ENCODE measurements at places on chromosomes 6 and 20.
A peak's percentile ranks its signal among the peaks of the same experiment; 100 is the strongest.

- peak overlapping the region; percentile 86 for H3K27ac ChIP-seq
- peaks cover 82% of the 10 kb centered on the region for H3K27me3 ChIP-seq
- H3K4me1 ChIP-seq = peaks cover 18% of the 10 kb centered on the region
- DNase-seq = no peak
These were observed 933 bp upstream of the ADGRB3 start for GRCh38 chr6:68633972-68634725.

GRCh38 chr6:51394061-51394460, 575.4 kb downstream of the TFAP2B start:
- no peak overlapping the region for H3K4me3 ChIP-seq
- H3K36me3 ChIP-seq = no peaks in the 10 kb centered on the region
- DNase-seq = no peak
- no peak overlapping the region for H3K27ac ChIP-seq
- H3K4me1 ChIP-seq = peaks cover 11% of the 10 kb centered on the region

- H3K4me3 ChIP-seq = no peak overlapping the region
- no peaks in the 10 kb centered on the region for H3K27me3 ChIP-seq
- DNase-seq = no peak
- H3K4me1 ChIP-seq = no peaks in the 10 kb centered on the region
These were observed 34.0 kb downstream of the KIAA1755 start for GRCh38 chr20:38226553-38226952.

- no peak overlapping the region for H3K27ac ChIP-seq
- H3K4me1 ChIP-seq = peaks cover 8% of the 10 kb centered on the region
- no peaks in the 10 kb centered on the region for H3K36me3 ChIP-seq
- no peak overlapping the region for H3K4me3 ChIP-seq
These were observed 8.3 kb upstream of the WFDC2 start for GRCh38 chr20:45461225-45461624.

DNA sequence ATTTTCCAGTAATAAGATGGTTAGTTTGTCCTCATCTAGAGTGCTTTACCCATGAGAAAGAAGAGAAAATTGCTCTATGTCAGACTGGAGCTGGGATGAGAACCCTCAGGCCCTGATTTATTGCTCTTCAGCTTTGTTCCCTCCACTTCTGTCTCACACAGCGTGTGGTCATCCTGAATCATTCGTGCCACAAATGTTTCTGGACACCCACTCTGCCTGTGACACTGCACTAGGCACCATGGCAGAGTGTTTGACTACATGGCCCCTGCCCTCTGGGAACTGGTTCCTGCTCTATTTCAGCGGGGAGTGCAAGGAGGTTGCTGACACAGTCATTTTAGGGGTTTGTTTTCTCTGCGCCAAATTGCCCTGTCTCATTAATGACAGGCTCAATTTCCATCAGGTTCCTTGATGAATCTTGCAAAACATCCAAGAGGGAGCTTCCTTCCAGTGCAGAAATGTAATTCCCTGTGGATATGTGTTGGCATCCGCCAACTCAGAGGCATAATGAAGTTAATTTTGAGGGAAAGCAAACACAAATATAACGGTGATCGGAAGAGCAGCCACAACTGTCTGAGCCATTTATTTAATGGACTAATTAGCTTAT, 207.5 kb downstream of the CLIC5 start:
- no peak for DNase-seq
- H3K27me3 ChIP-seq = peaks cover 4% of the 10 kb centered on the region
- H3K4me3 ChIP-seq = no peak overlapping the region
- H3K27ac ChIP-seq = no peak overlapping the region

DNA sequence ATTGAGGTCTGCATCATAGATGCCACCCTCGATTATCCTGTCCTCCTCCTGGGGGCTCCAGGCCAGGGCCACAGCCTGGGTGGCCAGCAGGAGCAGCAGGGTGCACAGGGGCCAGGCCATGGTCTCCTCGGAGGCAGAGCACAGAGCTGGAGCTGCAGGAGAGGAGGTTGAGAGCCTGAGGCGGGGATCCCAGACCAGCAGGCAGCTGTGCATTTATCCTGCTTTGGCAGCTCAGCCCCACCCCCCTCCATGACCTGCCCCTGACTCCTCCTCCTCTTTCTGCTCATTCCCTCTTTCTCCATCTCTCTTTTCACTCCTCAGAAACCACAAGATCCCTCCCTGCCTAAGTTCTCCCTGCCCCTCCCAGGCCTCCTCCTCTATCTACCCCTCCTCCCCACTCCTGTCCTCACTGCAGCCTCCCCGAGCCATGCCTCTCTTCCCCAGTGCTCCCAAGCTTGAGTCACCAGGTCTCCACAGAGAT, at the start of gene CST2:
Gene CST2 (minus strand): TSS at position 189 of the 481 bp plus-strand sequence. CDS start 69 bp downstream, at position 120.
- no peak for DNase-seq
- no peaks in the 10 kb centered on the region for H3K36me3 ChIP-seq
- H3K4me1 ChIP-seq = peaks cover 10% of the 10 kb centered on the region
- H3K27ac ChIP-seq = no peak within 1 kb of the TSS

- H3K36me3 ChIP-seq = no peaks in the 10 kb centered on the region
- H3K27me3 ChIP-seq = no peaks in the 10 kb centered on the region
- no peaks in the 10 kb centered on the region for H3K4me1 ChIP-seq
- H3K27ac ChIP-seq = no peak overlapping the region
- no peak for DNase-seq
- H3K4me3 ChIP-seq = no peak overlapping the region
These were observed 29.1 kb upstream of the SASH1 start for GRCh38 chr6:148313488-148313887.

GRCh38 chr6:87747646-87748045, 45.6 kb upstream of the AKIRIN2 start:
- H3K4me3 ChIP-seq = no peak overlapping the region
- DNase-seq = no peak
- peaks cover 9% of the 10 kb centered on the region for H3K4me1 ChIP-seq
- no peaks in the 10 kb centered on the region for H3K27me3 ChIP-seq

GRCh38 chr20:1467082-1467354, 369 bp upstream of the NSFL1C start:
- no peak for DNase-seq
- peaks cover 11% of the 10 kb centered on the region for H3K27me3 ChIP-seq
- H3K36me3 ChIP-seq = no peaks in the 10 kb centered on the region
- H3K27ac ChIP-seq = no peak overlapping the region

- no peak for DNase-seq
- H3K36me3 ChIP-seq = no peaks in the 10 kb centered on the region
- peaks cover 21% of the 10 kb centered on the region for H3K4me1 ChIP-seq
- no peak overlapping the region for H3K4me3 ChIP-seq
These were observed 276.0 kb downstream of the TFAP2A start for GRCh38 chr6:10138917-10139316.

DNA sequence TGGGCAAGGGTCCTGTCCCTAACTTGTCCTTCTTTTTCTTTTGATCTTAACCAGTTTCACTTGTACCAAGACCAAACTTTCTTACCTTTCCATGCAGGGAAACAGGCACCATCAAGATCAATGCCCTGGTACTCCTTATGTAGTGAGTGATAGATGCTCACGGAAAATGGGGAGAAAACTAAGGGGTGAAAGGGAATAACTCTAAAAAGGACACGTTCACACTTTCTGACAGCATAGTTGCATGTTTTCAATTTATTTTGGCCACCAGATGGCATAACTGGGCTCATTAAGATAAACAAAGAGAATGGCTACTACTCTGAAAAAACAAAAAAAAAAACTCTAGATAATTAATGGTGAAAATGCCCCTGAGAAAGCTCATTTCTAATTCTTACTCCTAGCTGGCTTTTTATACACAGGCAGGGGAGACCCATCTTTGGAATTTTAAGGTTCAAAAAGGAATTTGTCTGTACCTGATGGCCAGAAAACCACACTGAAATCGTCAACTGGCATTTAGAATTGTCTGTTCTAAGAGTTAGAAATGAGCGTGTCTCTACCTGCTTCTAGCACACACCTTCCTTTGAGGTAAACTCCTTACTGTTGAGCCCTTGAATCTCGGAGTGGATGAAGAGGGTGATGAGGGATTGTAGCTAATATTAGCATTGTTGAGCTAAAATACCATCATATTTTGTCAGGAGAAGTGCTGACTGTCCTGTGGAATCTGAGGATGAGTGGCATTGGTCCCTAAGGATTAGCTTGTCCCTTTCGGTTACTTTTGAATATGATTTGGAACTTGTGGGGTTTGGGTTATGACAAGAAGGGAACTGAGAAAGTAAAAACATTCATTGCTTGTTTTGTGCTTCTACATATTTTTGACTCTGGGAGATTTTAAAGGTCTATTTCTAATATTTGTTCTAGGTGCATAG, 62.2 kb upstream of the DDR1 start:
- no peak overlapping the region for H3K4me3 ChIP-seq
- DNase-seq = no peak
- no peaks in the 10 kb centered on the region for H3K36me3 ChIP-seq
- H3K27ac ChIP-seq = peak overlapping the region; percentile 81

DNA sequence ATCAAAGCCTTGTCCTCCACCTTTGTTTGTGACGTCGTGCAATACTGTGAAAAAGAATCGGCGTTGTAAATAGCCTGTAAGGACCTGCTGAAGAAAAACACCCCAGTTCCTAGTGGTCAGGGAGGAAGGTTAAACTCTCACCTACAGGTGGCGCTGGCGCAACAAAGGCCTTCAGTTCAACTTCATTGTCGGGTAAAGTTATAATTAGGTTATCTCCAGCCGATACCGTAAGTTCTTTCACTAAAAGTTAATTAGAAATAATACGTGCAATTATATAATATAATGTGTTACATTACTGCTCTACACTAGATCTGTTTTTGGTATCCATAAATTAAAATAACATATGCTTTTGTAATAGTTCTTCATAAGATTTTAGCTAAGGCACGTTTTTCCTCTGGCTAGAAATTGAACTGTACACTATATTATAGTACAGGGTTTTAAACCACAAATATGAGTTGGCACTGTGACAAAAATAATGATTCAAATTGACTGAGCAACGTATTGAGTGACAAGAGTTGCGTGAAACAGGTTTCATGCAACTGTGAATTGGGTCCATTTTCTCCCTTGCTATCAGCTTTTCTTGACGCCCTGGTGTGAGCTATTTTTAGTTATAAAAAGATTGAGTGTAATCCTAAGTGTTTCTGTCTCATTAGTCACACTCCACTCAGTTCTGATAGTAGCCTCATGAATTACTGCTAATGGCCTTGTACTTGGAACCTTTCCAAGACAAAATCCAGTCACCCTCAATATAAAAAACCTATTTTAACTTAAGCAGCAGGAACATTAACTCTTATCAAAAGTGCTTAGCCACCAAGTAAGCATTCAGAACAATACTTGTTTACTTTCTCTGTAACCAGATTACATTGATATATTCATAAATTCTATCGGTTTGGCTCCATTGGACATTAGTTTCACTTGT, 62.3 kb downstream of the KIAA0319 start:
- H3K4me1 ChIP-seq = peaks cover 25% of the 10 kb centered on the region
- peak overlapping the region; percentile 2 for H3K4me3 ChIP-seq
- peak overlapping the region; percentile 80 for H3K27ac ChIP-seq
- H3K36me3 ChIP-seq = no peaks in the 10 kb centered on the region
- DNase-seq = no peak
- peaks cover 33% of the 10 kb centered on the region for H3K27me3 ChIP-seq

- no peak overlapping the region for H3K27ac ChIP-seq
- no peak overlapping the region for H3K4me3 ChIP-seq
- no peaks in the 10 kb centered on the region for H3K36me3 ChIP-seq
- no peak for DNase-seq
- H3K4me1 ChIP-seq = no peaks in the 10 kb centered on the region
These were observed 268.0 kb downstream of the HACE1 start for GRCh38 chr6:104591573-104592334.

GRCh38 chr6:158174514-158174913, 6.4 kb downstream of the GTF2H5 start:
- H3K4me1 ChIP-seq = peaks cover 10% of the 10 kb centered on the region
- peaks cover 41% of the 10 kb centered on the region for H3K36me3 ChIP-seq
- H3K4me3 ChIP-seq = no peak overlapping the region
- no peak overlapping the region for H3K27ac ChIP-seq
- no peak for DNase-seq

GRCh38 chr20:35661053-35661452, 3.6 kb downstream of the CPNE1 start:
- no peak for DNase-seq
- H3K36me3 ChIP-seq = peaks cover 3% of the 10 kb centered on the region
- no peaks in the 10 kb centered on the region for H3K27me3 ChIP-seq
- H3K4me1 ChIP-seq = peaks cover 57% of the 10 kb centered on the region

DNA sequence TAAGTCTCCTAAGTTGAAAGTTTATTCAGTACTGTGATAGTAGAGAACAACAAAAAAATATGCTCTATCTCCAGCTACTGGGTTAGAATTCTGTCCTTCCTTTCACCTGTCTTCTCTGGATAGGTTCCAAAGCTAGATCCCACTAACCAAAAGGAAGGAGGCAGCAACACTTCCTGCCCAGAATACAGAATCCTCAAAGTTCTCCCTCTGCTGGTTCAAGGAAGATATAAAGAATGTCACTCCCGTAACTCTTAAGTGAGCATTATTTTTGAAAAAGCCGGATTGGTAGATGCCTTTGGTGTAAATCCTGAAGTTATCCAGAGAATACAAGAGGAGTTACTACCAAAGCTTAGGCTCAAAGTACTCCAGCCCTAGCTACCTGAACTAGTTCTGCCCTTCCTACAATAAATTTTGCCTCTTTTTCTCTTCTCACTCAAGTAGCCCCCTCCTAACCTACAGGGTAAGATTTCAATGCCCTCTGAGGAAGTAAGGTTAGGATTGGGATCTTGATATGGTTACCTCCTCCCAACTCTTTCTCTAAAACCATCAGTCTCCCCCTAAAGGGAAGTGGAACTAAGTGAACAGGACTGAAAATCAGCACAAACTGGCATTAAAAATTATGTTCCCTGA, 26.0 kb upstream of the CRIP3 start:
- no peak overlapping the region for H3K4me3 ChIP-seq
- H3K36me3 ChIP-seq = peaks cover 3% of the 10 kb centered on the region
- no peak overlapping the region for H3K27ac ChIP-seq
- H3K27me3 ChIP-seq = no peaks in the 10 kb centered on the region
- no peak for DNase-seq
- H3K4me1 ChIP-seq = peaks cover 6% of the 10 kb centered on the region

GRCh38 chr20:49273696-49274277, 4.1 kb downstream of the ZNFX1 start:
- no peak overlapping the region for H3K4me3 ChIP-seq
- peaks cover 19% of the 10 kb centered on the region for H3K4me1 ChIP-seq
- no peak overlapping the region for H3K27ac ChIP-seq
- peaks cover 40% of the 10 kb centered on the region for H3K36me3 ChIP-seq
- no peak for DNase-seq

DNA sequence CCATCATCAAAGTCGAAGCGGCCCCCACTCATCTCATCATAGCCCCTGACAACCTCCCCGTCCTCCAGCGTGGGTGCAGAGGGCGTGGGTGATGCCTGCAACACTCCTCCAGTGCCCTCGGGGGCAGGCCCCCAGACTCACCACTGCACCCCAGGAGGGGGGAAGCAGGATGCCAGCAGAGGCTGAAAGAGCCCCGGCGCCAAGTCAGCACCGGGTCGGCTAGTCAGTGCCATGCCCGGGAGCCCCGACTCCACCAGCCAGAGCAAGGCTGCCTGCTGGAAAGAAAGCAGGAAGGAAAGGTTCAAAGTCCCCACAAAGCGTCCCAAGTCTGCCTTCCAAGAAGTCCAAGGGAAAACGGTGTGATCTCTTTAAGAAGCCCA, 324 bp downstream of the JPH2 start:
- H3K36me3 ChIP-seq = no peaks in the 10 kb centered on the region
- H3K27me3 ChIP-seq = no peaks in the 10 kb centered on the region

GRCh38 chr6:98920904-98921431, 26.8 kb downstream of the FBXL4 start:
- H3K4me1 ChIP-seq = no peaks in the 10 kb centered on the region
- no peak overlapping the region for H3K27ac ChIP-seq
- no peak overlapping the region for H3K4me3 ChIP-seq
- H3K27me3 ChIP-seq = no peaks in the 10 kb centered on the region

- H3K4me3 ChIP-seq = no peak overlapping the region
- H3K27me3 ChIP-seq = no peaks in the 10 kb centered on the region
- no peaks in the 10 kb centered on the region for H3K4me1 ChIP-seq
- DNase-seq = no peak
- no peak overlapping the region for H3K27ac ChIP-seq
These were observed 58.5 kb downstream of the PCNA start for GRCh38 chr20:5061213-5061612.

Measured in mesothelial cell of epicardium (in vitro differentiated cells).